SHP77 (cell line): ENCODE measurements at places on chromosomes 13 and 19.

- DNase-seq, result no peak
These were observed 38.7 kb downstream of the C13orf46 start for GRCh38 chr13:113935001-113935844.

GRCh38 chr13:20435616-20436368 is 89.9 kb downstream of the CRYL1 start:
- DNase-seq, result no peak

- DNase-seq, result no peak
These were observed 9.3 kb downstream of the FAM124A start for GRCh38 chr13:51231456-51231855.

DNA sequence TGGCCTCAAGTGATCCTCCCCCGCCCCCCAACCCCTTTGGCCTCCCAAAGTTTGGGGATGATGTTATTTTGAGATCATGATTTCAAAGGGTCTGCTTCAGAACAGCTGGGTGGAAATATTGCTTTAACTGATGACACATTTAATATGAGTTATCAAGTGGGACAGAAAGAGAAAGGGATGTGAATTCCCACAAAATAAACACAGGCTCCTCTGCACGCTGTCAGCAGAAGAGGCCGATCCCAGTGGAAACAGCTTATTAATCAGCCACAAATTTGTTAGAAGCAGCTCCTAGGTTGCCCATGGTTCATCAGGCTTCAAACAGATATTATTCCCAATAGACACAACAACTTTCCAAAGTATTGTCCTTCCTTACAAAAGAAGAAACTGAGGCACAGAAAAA is 4.7 kb downstream of the DCLK1 start:
- DNase-seq, result no peak

GRCh38 chr19:7200736-7201135 is 93.5 kb downstream of the INSR start:
- no peak for DNase-seq

- no peak for DNase-seq
These were observed 100.0 kb upstream of the RAP2A start for GRCh38 chr13:97333983-97334382.

GRCh38 chr13:100533588-100534041 is 55.0 kb downstream of the GGACT start:
- DNase-seq, result no peak

DNA sequence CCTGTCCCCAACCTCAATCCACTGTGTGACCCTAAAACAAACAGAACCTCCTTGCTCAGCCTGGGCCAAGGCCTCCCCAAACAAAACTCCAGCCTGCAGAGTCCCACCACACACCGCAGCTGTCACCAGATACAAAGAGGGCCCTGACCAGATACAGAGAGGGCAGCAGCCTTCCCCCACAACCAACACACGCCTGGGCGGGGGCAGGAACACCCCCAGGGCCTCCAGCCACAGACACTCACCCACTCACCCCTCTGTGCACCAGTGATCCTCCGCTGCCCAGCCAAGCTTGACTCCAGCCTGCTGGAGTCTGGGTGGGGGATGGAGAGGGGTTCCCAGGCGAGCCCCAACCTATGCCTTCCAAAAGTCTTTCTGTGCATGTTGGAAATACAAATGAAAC is 5.9 kb upstream of the CIRBP start:
- no peak for DNase-seq

DNA sequence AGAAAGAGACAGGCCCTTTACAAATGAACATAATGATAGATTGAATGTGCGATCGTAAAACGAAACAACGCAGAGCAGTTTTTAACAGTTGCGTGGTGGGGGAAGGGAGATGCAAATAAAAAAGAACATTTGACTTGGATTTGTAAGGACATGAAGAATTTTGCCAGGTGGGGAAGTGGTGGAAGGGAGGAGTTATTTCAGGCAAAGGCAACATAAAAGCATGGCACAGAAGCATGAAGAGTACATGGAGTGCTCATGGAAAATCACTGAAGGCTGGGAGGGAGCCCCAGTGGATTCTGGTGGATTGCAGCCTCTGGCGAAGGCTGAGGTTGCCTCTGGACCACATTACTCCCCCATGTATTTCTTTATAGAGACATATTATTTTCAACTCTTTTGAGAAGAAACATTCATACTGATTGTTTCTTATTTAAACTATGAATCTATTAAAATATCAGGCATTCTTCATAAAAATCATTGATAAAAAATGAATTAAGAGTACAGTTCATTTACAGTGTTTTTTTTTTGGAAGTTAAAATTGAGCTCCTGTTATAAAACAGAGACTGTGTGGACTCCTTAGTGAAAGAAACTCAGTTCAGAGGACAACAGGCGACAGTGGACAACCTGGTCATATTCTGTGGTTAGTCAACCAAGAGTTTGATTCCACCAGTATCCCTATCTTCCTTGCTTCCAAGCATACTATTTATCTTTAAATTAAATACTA is 57.5 kb downstream of the STARD13 start:
- no peak for DNase-seq

- DNase-seq, result no peak
These were observed 221.1 kb downstream of the ITGBL1 start for GRCh38 chr13:101673360-101674105.

GRCh38 chr19:11722414-11722813 is 16.3 kb downstream of the ZNF823 start:
- no peak for DNase-seq

- DNase-seq, result no peak
These were observed 4.2 kb upstream of the ZIC2 start for GRCh38 chr13:99977334-99977911.

GRCh38 chr19:8050274-8051096 is 2.1 kb upstream of the CCL25 start:
- DNase-seq, result peak; percentile 90

DNA sequence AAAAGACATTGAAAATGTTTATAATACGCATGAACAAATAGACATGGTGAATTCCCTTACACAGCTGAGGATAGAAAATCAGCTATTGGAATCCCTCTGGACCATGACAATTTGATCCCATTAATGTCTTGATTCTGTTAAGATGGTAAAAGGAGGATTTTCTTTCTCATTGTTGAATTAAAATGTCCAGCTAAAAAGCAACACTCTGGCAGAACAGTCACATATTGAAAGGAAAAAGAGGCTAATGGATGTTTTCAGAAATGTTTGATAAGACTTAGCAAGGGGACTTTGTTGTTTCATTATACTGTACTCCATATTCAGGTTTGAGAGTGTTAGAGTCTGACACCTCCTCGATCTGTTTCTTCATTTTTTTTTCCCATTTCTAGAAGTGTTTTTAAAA is 296.0 kb downstream of the OLFM4 start:
- DNase-seq, result no peak

DNA sequence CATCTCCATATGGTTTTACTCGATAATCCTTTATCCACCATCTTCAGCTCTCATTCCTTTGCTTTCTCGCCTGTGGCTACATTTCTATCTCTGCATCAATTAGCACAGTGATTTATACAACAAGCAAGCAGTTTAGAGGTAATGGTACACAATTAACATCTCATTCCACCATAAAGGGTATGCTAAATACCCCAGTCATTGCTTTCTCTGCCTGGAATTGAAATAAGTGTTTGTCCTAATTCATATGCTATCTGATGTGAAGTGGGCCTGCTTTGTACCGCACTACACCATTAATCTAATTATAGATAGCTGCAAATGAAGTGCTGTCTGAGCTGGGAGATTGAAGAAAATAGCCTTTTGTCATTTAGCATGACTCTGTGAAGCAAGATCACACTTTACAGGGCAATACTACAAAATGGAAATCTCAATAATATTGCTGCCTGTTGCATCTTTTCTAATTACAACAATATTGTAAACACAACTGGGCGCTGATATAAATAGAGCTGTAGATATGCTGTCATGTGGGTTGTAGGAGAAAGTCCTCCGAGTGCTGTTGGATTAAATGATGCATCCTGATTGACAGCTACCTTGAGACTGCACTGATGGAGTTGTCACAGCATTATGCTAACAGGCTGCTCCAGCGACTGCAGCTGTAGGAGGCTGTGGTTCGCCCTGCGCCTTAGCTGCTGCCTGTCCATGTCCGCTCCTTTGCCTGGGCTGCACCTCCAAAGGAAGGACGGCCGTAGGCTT is 78.2 kb downstream of the GGACT start:
- peak; percentile 8 for DNase-seq

DNA sequence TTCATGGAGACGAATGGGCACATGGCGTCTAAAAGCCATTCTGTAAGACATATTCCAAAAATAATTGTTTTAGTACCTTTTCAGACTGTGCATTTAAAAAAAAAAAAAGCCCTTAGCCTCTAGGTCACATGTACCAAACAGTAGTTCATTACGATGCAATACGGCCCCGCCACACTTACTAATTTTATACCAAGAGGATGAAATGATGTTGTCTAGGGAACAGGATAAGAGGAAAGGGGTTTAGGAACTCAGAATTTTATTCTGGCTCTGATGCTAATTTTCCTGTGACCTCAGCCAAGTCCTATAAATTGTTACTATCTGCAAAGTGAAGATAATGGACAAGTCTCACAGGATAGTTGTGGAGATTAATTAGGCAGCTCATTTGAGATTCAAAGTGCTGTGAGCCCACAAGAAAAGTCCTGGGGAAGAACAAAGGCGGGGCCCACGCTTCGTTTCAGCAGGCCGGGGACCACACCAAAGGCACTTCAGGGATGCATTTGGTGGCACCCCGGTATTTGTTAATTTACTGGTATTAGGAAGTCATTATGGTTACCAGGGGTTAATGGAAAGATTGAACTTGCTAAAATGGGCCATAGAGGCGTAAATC is 511.1 kb downstream of the IRS2 start:
- DNase-seq, result no peak

- peak; percentile 39 for DNase-seq
These were observed 1.2 kb downstream of the LYPD3 start for GRCh38 chr19:43464134-43464775.

- no peak for DNase-seq
These were observed 109.5 kb downstream of the COL4A1 start for GRCh38 chr13:110197471-110197870.

DNA sequence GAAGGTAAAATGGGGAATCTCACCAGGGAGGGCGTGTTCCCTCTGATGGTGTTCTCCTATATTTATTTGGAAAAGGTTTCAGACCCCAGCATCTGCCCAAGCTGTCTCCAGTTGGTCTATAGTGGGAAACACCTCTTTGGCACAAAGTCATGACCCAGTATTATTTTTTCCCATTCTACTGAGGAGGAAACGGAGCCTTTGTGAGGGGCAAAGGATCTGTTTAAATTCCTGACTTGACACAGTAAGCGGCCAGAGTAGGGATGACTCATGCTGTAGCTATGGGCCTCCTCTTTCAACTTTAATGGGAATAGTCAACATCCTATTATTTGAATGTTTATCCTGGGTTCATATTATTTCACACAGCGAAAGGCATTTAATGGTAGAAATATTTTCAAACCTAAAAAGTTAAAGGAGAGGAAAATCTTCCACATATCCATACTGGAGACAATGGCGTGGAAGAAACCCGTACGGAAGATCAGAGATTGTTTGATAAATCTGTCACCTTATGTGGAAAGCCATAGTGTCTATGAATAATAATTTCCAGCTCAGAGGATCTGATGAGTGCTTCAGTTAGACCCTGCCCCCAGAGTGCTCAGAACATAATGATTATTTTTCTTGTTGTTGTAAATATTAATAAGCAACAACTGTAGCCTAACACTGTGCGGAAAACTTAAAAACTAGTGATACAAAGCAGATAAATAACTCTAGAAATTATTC is 126.0 kb downstream of the FOXO1 start:
- no peak for DNase-seq

GRCh38 chr19:34363094-34363493 is 1.9 kb upstream of the GPI start:
- no peak for DNase-seq

- no peak for DNase-seq
These were observed 23.8 kb downstream of the LRFN3 start for GRCh38 chr19:35959968-35960320.

DNA sequence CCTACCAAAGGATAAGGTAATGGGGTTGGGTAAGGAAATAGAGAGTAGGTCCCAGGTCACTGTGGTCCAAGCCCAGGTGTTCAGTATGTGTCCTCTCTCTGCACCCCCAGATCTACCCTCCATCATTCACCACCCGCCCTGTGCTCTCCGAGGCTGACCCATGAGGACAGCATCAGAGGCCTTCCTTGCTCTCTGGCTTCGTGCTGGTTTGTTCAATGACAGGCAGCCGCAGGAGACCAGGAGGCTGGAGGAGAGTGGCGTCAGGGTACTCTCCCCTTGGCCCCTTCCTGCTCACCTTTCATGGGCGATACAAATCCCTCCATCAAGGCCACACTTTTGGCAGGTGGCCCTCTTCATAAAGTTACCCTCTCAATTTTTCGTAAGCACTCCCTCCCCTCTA is 1.7 kb downstream of the TUBA3C start:
- no peak for DNase-seq

DNA sequence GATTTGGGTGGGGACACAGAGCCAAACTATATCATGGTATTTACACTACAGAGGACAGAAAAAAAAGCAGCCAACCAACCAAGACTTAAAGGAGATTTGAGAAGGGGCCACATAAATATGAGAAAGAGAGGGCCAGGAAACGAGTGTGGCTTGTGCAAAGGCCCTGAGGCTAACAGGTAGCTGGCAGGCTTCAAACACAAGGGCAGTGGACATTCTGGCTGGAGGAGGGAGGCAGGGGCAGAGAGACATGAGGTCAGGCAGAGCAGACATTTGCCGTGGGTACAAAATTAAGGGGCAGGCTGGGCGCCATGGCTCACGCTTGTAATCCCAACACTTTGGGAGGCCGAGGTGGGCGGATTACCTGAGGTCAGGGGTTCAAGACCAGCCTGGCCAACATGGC is 278.7 kb downstream of the FOXO1 start:
- no peak for DNase-seq
